Substantia nigra (tissue), 51 donors: ENCODE measurements at places on chromosomes 4 and X.

DNA sequence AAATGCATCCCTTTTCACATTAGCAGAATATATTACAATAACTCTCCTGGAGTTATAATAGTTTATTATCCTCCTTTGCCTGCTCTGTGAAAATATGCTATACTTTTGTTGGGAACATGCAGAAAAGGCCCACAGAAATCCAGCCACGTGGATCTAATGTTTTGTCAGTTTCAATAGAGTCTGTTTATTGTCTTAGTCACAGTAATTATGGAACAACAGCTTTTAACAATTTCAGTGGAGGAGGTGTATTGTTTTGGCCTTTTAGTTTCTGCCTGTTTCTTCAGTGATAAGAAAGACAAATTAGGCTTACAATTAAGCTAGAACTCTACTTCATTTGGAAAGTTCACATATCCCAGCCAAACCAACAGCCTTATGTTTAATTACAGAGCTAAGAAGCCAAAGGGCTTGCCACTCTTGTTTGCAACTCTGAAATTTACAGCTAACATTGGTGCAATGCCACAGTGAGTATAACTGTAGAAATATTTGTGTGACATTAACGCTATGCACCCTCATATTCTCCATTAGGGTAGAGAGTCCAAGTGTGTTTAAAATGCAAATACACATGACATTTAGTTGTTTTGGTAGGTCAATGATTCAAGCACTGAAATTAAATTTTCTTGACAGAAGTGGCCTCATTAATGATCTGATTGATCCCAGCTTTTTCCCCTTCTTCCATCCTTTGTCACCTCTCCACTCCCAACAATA is 175.8 kb downstream of the USP46 start:
- no peak for DNase-seq

GRCh38 chr4:84916227-84916626 is 50.3 kb downstream of the WDFY3 start:
- DNase-seq, result no peak

GRCh38 chrX:46704767-46705386 is 54.0 kb downstream of the SLC9A7 start:
- no peak for DNase-seq

GRCh38 chr4:1725521-1725920 is 4.2 kb downstream of the TACC3 start:
- DNase-seq, result no peak

DNA sequence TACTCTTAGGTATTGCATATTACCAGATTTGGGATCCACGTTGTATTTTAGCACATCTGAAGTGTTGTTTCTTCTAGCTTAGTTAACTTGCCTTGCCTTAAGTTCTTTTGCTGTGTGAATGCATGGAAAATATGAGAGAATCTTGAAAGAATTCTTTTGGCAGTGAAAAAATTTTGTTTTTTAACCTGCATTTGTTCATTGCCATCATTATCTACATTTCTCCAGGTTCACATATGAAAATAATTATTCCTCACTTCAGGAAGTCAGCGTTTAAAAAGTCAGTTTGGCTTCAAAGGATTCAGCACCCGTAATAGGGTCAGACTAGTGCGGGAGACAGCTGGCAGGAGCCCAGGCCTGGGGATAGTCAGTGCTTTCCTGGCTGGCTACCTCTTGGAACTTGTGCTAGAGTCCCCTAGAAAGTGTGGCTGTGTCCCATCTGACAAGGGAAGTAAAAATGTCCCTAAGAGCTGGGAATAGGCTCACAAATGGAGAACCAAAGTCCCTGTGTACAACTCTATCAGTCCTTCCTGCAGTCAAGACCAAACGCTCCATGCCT is 251.9 kb upstream of the KLF3 start:
- DNase-seq, result no peak

- DNase-seq, result no peak
These were observed 24.9 kb upstream of the HOPX start for GRCh38 chr4:56705966-56706365.

GRCh38 chr4:8507196-8507570 is 66.6 kb downstream of the TRMT44 start:
- no peak for DNase-seq

DNA sequence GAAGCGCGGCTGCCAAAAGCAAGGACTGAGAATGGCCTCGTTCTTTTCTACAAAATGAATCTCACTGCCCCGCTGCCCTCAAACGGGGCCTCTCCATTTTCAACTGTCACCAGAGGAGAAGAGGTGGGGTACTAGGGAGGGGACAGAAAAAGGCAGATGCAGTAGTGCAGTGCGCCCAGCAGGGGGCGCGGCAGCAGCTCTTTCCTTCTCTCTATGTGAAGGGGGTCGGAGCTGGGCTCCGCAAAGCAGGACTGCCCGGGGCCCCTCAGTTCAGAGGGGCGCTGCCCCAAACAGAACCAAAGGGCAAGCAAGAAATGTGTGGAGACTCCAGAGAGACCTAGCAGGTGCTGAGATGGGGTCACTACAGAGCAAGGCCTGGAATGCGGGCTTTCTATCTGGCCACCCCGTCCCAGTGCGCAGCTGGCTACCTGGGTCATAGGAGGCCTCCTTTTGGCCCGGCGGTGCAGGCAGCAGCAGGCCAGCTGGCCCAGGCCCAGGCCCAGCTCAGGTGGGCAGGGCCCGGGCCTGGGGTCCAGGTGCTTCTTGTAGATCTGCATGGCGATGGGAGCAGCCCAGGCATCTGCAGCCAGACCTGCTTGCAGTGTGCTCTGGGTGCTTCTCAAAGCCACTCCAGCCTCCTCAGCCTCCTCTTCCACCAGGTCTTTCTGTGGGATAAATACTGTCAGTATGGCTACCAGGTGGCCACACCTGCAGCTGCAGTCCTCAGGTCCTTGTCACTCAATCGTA is 5.9 kb downstream of the IRAK1 start:
- no peak for DNase-seq

GRCh38 chrX:102712981-102713625 is 855 bp downstream of the GPRASP2 start:
- peak; percentile 63 for DNase-seq

DNA sequence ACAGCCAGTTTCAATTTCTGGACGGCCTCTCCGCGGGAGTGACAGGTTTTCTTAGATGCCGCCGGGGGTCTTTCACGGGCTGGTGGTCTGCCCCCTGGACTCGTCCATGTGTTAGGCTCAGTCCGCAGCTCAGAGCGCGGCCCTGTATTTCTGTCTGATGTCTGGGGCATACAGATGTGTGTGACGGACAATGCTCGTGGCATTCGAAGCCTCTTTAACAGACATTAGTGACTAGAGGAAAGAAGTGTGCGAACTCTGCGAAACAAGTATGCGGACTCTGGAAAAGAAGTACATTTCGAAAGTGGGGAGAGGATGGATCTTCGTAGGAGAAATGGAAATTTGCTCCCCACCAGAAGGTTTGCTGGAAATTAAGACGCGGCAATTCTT is 793 bp upstream of the DCUN1D4 start:
- DNase-seq, result no peak

GRCh38 chr4:163818673-163819072 is 324.2 kb downstream of the TMA16 start:
- DNase-seq, result no peak

- DNase-seq, result no peak
These were observed 10.0 kb upstream of the ADD1 start for GRCh38 chr4:2833671-2834000.

DNA sequence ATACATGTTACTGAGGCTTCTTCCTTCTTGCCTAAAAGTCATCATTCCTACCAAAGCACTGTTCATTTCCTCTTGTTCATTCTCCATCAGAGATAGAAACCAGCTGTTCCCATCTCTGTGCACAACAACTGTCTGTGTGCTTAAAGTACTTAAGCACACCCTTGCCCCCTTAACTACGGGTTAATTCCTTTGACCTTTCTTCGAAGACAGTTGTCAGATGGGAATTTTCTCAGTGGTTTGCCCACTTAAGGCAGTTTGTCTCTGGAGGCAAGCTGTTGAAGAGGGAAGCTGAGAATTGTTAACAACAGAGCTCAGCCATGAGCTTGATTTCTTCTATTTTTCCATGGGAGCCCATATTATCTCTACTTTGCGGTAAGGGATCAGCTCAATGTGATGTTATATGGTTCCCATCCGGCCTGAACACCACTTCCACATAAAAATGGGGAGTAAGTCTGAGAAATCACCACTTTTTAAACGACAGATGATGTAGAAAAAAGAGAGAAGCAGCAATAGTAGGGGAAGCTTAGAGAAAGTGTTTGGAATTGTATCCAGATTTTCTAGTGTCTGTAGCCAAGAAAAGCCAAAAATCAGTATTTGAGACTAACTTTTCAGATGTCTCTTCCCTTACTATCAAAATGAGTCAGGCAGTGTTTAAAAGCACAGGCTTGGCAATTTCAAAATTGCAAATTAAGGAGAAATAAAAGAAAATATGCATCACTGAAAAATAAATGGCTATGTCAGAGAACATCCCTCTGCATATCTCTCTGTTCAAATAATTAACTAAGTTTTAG is 194.4 kb downstream of the SLIT2 start:
- no peak for DNase-seq

GRCh38 chr4:13860126-13860525 is 232.6 kb upstream of the BOD1L1 start:
- DNase-seq, result peak; percentile 13

DNA sequence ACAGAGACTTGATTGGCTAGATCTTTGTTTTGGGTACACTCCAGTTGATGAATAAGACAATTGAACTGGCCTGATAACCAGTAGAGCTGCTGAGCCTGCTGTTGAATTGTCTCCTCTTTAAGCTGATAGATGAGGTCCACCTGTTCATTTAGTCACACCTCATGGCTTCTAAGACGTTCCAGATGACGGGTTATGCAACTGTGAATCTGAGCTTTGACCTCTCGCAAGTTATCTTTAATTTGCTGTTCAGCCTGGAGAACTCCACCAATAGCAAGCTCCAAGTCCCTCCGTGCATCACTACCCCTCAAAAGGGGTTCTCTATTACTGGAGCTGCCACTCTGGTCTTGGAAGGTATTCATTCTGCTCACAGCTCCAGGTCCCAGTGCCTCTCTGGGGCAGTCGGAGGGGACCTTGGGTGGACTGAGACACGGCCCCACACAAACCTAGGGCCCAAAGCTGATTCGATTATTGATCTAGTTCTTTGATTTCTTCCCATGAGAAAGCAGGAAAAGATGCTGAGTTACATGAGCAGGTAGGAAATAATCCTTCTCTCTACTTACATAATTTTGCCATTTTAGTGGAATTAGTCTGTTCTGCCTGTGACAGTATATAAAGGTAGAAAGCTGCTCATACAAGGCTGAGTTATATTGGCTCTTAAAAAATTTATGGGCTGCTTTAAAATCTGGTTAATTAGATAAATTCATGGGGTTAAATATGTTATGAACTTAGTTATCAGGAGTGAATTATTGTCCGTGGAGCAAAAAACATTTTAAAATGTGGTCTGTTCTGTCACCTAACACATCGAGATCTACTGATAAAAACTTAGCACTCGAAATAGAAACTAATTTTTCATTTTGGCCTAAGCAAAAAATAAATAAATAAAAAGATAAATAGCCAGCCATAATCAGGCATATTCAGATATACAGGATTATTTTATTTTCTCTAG is 6.8 kb downstream of the MMAA start:
- DNase-seq, result no peak

DNA sequence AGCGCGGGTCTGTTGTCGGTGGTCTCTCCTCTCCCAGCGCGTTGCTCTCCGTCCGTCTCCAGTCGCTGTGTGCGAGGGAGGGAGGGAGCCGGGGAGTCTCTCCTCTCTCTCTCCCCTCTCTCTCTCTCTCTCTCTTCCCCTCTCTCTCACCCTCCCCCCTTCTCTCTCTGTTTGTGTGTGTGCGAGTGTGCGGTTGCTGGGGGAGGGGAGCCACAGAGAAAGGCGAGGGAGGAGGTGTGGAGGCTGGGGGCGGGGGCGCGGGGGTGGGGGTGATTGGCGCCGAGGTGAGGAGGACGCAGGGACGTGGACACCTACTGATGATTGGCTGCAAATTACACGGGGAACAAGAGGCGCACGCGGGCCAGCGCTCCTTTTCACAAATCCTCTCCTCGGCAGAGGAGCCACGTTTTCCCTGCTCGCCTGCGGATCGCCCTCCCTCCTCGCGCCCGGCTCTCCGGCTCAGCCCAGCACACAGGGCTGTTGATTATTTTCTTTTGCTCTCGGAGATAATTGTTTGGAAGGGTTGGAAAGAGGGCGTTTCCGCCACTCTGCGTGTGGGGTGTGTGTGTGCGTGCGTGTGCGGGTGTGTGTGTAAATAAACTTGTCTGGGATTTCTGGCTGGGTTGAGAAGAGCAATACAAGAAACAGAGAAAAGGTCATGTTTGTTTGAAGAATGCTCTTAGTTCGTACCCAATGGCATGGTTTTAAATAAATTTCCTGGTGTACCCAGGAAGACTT is at the start of gene CXXC4:
CXXC4 (minus strand) TSS at position 73 of the 738 bp plus-strand sequence. CDS start 3,092 bp downstream, outside the sequence.
- DNase-seq, result peak; percentile 56

- DNase-seq, result no peak
These were observed 13.5 kb downstream of the MYOZ2 start for GRCh38 chr4:119149110-119149509.

- DNase-seq, result peak; percentile 8
These were observed at the start of gene ITM2A for GRCh38 chrX:79366873-79367749. TSS of gene ITM2A (minus strand) at chrX:79367334. CDS start at chrX:79367215, 119 bp downstream.

GRCh38 chr4:101699441-101700124 is 90.9 kb upstream of the BANK1 start:
- DNase-seq, result no peak

GRCh38 chrX:71618303-71618721 is at the start of gene CXCR3:
TSS of gene CXCR3 (minus strand) at chrX:71618511. CDS start at chrX:71618449, 62 bp downstream.
- no peak for DNase-seq

DNA sequence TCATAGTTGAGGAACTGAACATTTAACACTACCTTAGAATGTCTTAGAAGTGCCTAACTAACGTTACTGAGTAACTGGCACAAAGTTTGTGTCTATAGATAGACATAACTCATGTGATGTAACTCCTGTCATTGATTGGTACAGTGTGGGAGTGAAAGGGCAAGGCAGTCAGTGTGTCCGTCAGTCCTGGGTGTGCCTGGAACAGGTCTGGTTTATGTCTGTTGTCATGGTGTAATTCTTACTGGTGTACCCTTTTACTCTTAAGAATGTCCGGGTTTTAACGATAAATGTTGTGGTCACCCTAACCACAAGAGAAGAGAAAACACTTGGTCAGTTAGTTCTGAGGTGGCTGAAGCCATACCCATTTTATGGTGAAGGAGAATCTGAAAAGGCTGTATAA is 93.1 kb upstream of the ESX1 start:
- DNase-seq, result no peak

GRCh38 chrX:65697915-65698796 is 30.7 kb downstream of the MSN start:
- DNase-seq, result peak; percentile 4

GRCh38 chr4:84582988-84583875 is at the start of gene CDS1:
TSS of gene CDS1 (plus strand) at chr4:84583127. CDS start at chr4:84583402, 275 bp downstream.
- peak; percentile 65 for DNase-seq

GRCh38 chr4:114688059-114688458 is 89.5 kb downstream of the UGT8 start:
- DNase-seq, result no peak

DNA sequence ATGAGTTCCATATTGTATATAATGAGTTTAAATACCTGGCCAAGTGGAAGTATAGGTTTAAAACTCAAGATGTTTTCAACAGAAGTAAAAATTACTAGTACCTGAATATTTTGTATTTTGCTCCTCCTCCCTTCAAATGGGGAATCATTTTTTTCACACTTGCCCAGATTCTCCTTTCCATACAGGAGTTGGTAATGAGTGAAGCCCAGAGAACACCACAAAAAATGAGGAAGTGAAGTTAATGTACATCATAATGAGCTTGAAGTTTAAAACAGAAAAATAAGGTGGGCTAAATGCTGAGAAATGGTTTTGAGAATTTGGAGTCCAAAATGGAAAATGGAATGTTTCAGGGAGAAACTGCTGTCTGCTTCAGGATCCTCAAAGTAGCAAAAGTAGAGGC is 364.8 kb upstream of the EMCN start:
- no peak for DNase-seq

- no peak for DNase-seq
These were observed 1183.0 kb downstream of the TECRL start for GRCh38 chr4:63226229-63226628.
